ENCODE measurements at places on chromosomes 2 and 18.

- DNase-seq = no peak
These were observed 30.7 kb downstream of the METTL4 start for GRCh38 chr18:2540575-2540974.

DNA sequence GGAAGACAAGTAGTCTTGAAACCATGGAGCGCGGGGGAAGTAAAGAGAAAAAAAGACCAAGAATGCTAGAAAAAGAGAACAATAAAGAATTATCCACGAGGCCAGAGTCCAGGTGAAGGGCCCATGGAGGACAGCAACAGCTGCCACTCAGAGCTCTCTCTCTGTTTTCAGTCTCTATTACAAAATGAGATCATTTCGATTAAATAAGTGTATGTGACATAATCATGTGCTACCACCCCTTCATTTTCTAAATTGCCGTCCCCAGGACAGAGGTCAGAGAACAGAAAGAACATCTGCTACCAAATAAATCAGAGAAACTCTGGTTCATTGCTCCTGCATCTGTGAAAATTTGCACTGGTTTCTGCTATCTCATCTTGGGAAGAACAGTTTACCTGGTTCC is 838.7 kb downstream of the RNF144A start:
- DNase-seq = no peak

GRCh38 chr2:23213196-23213595 is 171.8 kb upstream of the KLHL29 start:
- no peak for DNase-seq

DNA sequence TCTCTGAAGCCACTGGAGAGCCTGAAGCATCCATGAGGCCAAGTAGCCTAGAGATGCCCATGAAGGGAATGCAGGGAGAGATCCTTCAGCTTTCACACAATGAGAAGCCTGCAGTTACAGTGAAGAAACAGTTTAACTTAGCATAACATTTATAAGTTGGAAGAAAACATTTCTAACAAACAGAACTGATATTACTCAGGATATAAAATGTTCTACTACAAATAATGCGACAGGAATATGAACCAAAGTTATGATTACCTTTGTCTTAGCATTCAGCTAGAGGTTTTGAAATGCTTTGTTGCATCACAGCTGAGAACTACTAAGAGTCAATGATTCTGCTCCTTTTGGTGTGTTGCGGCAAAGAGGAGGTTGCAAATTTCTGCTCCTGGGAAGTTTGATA is 6.9 kb upstream of the KYNU start:
- DNase-seq = no peak

GRCh38 chr2:66275984-66276383 is 158.9 kb upstream of the MEIS1 start:
- no peak for DNase-seq

DNA sequence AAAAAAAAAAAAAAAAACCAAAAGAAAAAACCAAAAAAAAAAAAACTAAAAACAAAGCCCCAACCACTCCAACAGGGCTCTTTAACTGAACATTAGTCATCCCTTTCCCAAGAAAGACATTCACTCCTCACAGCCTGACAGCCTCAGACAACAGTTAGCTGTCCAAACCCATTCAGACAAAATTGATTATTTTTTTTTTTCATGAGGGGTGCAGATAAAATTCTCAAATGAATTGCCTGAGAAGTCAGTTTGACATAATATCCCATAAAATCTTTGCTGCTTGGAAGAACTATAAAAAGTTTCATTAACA is 206.1 kb upstream of the REV1 start:
- DNase-seq = no peak

GRCh38 chr2:25388491-25388890 is 46.8 kb upstream of the DNMT3A start:
- no peak for DNase-seq

- peak; percentile 35 for DNase-seq
These were observed 14.7 kb downstream of the CDC42EP3 start for GRCh38 chr2:37656512-37657423.

GRCh38 chr2:209114588-209115240 is 309.1 kb upstream of the MAP2 start:
- DNase-seq = no peak

GRCh38 chr2:27721884-27722485 is 49.5 kb upstream of the MRPL33 start:
- no peak for DNase-seq

- DNase-seq = peak; percentile 79
These were observed 278.0 kb downstream of the NEDD4L start for GRCh38 chr18:58321986-58322385.

DNA sequence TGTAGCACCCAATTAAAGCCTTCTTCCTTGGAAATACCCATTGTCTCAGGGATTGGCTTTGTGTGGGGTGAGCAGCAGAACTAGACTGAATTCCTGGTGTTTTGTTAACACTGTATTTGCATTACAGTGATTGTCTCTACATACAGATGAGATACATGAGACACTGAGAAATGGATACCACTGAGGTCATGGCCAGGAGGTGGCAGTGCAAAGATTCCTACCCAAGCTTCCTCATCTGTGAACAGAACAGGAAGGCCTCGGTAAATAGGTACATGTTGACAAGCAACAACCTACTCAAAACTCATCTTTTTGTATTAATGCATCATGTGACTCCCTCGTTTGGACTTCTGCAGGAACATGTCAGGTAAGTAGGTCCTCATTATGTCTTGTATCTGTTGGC is 445.8 kb upstream of the RGPD4 start:
- no peak for DNase-seq

DNA sequence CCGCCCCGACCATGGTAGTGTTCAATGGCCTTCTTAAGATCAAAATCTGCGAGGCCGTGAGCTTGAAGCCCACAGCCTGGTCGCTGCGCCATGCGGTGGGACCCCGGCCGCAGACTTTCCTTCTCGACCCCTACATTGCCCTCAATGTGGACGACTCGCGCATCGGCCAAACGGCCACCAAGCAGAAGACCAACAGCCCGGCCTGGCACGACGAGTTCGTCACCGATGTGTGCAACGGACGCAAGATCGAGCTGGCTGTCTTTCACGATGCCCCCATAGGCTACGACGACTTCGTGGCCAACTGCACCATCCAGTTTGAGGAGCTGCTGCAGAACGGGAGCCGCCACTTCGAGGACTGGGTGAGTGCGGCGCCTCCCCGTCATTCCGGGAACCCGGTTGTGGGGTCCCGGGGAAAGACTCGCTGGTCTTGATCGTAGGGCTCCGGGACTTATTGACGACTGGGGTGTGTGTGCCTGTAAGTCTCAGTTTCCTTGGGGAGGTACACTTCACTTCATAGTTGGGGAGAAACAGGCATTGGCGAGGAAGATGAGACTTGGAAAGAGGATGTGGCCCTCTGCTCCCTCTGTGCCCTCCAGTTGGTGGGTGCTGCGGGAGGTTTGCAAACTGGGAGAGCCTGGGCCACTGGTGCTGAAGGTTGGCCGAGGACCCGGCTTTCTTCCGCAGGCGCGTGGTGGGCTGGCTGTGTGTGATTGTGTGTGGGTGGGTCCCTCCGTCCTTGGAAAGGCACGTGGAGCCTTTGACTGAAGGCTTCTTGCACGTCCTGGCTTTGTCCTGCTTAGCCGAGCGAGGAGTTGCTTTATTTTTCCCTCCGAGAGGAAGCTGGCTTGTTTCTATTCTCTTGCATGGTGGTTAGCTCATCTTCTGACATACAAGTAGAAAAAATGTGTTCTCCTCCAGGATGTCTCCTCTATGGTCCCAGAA is 886 bp downstream of the PRKCE start:
- peak; percentile 13 for DNase-seq

DNA sequence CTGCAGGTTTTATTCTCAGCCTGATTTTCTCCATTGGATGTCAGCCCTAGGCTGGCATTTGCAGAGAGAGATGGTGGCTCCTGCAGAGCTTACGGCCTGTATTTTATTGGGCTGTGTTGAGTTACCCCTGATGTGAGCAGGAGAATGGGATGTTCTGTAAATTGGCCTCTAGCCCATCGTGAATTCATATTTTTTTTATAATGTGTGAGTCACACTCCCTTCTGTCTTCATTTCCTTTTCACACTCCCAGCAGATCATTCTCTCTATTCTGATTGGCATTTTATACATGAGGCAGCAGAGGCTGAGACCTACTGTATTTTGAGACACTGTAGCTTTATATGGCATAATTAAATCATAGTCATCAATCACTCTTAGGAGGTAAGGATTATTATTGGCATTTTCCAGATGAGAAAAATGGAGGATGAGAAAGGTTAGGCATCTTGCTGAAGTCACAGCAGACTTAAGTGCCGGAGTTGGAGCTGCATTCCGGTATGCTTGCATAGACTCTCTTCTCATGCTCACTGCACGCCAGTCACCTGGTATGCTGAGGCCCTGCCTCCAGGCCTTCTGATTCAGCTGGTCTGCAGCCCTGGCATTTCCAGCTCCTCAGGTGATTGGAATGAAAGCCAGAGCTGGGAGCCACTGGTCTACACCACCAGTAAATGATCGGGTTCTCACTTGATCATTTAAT is 142.4 kb downstream of the NEDD4L start:
- DNase-seq = no peak

DNA sequence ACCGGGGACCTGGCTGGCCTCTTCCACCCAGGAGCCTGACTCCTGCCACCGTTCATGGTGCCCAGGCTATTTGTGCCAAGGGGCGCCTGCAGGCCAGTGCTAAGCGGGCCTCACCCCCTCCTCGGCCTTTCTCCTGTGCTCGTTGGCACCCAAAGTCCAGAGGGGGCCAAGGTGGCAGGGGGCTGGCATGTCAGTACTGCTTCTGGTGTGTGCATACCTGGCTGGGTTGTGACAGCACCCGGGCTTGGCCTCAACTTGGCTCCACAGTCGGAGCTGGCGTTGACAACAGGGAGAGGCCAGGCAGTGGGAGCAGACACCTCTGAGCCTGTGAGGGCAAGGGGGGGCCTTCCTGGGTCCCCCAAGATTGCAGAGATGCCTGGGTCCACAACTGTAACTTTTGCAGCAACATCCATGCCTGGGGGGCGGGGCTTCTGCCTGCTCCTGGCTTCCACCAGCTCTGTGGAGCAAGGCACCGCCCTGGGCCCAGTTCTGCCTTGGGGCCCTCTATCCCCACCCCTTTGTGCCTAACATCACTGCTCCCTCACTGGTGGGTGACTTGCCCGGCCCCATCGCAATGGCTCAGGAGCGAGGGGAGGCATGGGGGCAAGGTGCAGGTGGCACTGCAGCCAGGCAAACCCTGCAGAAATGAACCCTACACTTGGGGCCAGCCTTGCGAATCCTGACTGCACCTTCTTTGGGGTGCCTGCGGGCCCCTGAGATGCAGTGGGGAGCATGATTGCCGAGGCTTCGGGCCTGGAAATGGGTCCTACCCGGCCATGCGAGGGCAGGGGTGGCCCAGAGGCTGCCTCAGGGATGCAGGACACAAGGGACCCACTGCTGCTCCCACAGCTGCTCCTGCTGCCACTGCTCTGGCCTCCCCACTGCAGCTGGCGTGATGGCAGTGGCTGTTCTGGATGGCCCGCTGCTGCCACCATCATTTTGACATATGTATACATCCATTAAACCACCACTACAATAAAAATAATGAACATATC is 35.9 kb downstream of the PTPN4 start:
- no peak for DNase-seq

GRCh38 chr2:164430166-164430783 is 191.0 kb downstream of the GRB14 start:
- DNase-seq = peak; percentile 20

GRCh38 chr2:174282441-174282840 is 34.1 kb upstream of the OLA1 start:
- DNase-seq = no peak

- DNase-seq = no peak
These were observed 47.6 kb downstream of the LIPG start for GRCh38 chr18:49609256-49610021.

GRCh38 chr2:218397820-218398436 is 1.7 kb upstream of the CTDSP1 start:
- DNase-seq = peak; percentile 85

- peak; percentile 9 for DNase-seq
These were observed 322.1 kb upstream of the CHAC2 start for GRCh38 chr2:53445383-53446070.

DNA sequence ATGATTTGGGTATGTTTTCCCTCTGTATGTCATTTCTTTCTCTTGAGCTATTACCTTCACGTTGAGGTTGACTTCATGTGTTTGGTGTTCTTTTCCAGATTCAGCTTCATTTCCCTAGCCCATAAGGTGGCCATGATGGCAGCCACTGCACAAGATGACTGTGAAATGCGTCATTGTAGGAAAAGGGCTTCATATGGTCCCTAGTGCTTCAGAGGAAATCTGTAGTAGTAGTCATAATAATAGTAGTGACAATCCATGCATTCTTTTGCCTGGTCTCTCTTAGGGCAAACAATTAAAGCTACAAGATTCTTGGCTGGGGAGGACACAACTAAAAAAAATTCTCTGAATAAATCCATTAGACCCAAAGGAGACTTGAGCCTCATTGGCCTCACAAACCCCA is 28.4 kb downstream of the AOX1 start:
- DNase-seq = peak; percentile 48

GRCh38 chr2:169775765-169776164 is 22.9 kb upstream of the SSB start:
- DNase-seq = peak; percentile 12

DNA sequence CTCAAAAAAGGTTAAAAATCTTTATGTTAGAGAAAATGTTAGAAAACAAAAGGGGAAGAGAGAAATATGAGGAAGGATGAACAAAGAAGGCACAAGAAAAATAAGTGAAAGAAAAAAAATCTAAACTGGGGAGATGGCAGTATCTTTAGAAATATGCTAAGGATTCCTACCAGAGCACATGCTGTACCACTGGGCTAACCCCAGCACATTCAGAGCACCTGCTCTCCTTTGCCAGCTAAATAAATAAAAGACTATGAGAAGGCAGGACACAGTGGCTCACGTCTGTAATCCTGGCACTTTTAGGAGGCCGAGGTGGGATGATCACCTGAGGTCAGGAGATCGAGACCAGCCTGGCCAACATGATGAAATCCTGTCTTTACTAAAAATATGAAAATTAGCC is 92.2 kb upstream of the CDKL4 start:
- DNase-seq = no peak

DNA sequence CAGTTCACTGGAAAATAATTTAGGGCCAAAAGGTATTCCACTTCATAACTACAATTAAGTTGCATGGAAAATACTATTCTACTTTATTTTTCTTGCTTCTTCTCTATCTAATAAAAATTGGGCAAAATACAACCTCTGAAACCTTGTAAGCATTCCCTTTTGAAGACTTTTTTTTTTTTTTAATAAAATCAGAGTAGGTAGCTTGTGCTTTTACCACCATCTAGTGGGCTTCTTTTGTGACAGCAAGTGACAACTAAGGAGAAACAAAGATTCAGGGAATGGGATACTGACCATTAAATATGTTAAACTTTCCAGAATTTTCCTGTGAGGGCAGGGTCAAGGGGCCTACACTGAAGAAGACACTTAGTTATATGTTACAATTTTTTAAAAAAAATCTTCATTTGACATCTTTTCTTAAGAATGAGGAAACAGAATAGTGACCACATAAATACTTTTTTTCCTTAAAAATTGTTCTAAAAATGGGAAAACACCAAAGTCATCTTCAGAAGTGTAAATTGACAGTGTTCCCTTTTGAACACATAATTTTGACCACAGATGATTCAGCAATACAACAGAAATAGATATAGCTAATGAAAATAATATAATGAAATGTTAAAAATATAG is 1183.2 kb upstream of the ACVR2A start:
- DNase-seq = no peak

GRCh38 chr2:24492421-24493279 is 1.6 kb downstream of the NCOA1 start:
- no peak for DNase-seq

All from activated CD4-positive, alpha-beta T cell treated with anti-CD3 and anti-CD28 coated beads, Interleukin-2, Interleukin-6, amounts not matched to agents 100 ng/mL and 50 ng/mL, durations not matched to agents 16 hours and 8 hours (primary cell).